ENCODE measurements at places on chromosomes 11 and 22. TPM values are rescaled to one million over a fixed set of nuclear protein-coding genes. Genes with fewer than 3 reads are reported as not detected.

Gene DCHS1
- polyA plus RNA-seq = 42.8 TPM

Gene FAM118B
- polyA plus RNA-seq = 34.3 TPM

Gene CEP126
- polyA plus RNA-seq = 19.1 TPM

Gene IGF2
- polyA plus RNA-seq = 344 TPM

Gene CALCB
- polyA plus RNA-seq = 59.1 TPM

Gene TPH1
- polyA plus RNA-seq = 0.99 TPM

Gene SLC1A2
- 225 TPM for polyA plus RNA-seq

Gene LARGE1
- 43.5 TPM for polyA plus RNA-seq

Gene NOX4
- 1.7 TPM for polyA plus RNA-seq

Gene IGLL1
- 0.33 TPM for polyA plus RNA-seq

Gene CABP4
- 0.53 TPM for polyA plus RNA-seq

Gene MS4A4A
- 4.1 TPM for polyA plus RNA-seq

Gene RFPL2
- polyA plus RNA-seq = 6.6 TPM

Gene PGR
- polyA plus RNA-seq = 0.47 TPM

Gene OR8K5
- not detected for polyA plus RNA-seq

Gene PCF11
- 58.6 TPM for polyA plus RNA-seq

Gene ACTN3
- polyA plus RNA-seq = 0.39 TPM

Gene ARCN1
- polyA plus RNA-seq = 131 TPM

Gene HRAS
- polyA plus RNA-seq = 147 TPM

Gene SYT8
- 0.09 TPM for polyA plus RNA-seq

Gene CRKL
- 65.5 TPM for polyA plus RNA-seq

Gene ZNRF3
- polyA plus RNA-seq = 12.3 TPM

Gene UCP3
- polyA plus RNA-seq = 3.0 TPM

Gene SULT4A1
- 90.2 TPM for polyA plus RNA-seq

Gene MMP13
- polyA plus RNA-seq = not detected

Gene TBRG1
- 48.6 TPM for polyA plus RNA-seq

Gene KREMEN1
- polyA plus RNA-seq = 9.5 TPM

Gene DRD2
- 10.7 TPM for polyA plus RNA-seq

Gene FREY1
- polyA plus RNA-seq = 0.57 TPM

Gene ZP1
- 0.72 TPM for polyA plus RNA-seq

Gene NARS2
- polyA plus RNA-seq = 34.0 TPM

Gene TOM1
- 42.3 TPM for polyA plus RNA-seq

Gene SNX32
- 22.1 TPM for polyA plus RNA-seq

Gene PLEKHA7
- polyA plus RNA-seq = 21.8 TPM

Gene PRR5L
- 29.8 TPM for polyA plus RNA-seq

Gene POTEH
- polyA plus RNA-seq = not detected

Gene MUC2
- polyA plus RNA-seq = not detected

Gene KRTAP5-9
- 0.38 TPM for polyA plus RNA-seq

Gene SMC1B
- 0.08 TPM for polyA plus RNA-seq

Gene NAALADL1
- polyA plus RNA-seq = 8.1 TPM

Gene CBL
- 37.4 TPM for polyA plus RNA-seq

Gene PATE2
- 0.23 TPM for polyA plus RNA-seq

Gene TMEM86A
- 6.2 TPM for polyA plus RNA-seq

Gene JAML
- polyA plus RNA-seq = 0.52 TPM

Gene PHLDA2
- polyA plus RNA-seq = 2.0 TPM

Gene NAGA
- 18.9 TPM for polyA plus RNA-seq

Gene SNX15
- polyA plus RNA-seq = 30.6 TPM

Gene TMEM191C
- polyA plus RNA-seq = 23.9 TPM

Gene IL18
- polyA plus RNA-seq = 3.3 TPM

Gene CALCA
- 12.9 TPM for polyA plus RNA-seq

Data from spinal cord (tissue), 10 donors.